ENCODE measurements at places on chromosomes 6 and 20.

DNA sequence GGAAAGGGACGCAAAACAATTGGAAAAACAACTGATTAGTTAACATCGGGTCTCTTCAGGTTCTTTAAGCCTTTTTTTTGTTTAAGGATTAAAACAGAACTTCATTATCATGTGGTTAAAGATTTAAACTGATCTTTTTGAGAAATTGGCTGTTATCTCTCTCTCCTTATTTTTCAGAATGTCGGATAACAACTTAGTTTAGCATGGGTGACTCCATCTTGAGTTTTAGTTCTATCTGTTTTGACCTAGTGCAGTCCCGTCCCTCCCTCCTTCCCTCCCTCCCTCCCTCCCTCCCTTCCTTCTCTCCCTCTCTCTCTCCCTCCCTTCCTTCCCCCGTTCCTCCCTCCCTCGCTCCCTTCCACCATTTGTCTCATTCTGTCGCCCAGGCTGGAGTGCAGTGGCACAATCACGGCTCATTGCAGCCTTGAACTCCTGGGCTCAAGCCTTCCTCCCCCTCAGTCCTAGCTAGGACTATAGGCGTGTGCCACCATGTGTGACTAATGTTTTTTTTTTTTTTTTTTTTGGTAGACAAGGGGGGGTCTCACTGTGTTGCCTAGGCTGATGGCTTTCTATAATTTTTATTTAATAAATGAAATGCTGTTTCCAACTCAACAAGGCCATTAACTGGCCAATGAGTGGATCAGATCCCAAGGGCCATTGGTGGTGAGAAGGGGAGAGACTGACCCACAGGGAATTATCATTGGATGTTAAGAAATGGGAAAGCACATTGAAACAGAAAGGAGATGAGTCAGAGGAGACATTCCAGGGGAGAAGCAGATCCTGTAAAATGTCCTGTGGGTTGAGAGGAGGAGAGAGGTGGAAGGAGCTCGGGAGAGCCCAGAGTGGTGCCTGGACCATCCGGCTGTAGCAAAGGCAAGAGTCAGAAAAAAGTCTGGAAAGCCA is 13.6 kb downstream of the BAK1 start:
- no peak for DNase-seq

DNA sequence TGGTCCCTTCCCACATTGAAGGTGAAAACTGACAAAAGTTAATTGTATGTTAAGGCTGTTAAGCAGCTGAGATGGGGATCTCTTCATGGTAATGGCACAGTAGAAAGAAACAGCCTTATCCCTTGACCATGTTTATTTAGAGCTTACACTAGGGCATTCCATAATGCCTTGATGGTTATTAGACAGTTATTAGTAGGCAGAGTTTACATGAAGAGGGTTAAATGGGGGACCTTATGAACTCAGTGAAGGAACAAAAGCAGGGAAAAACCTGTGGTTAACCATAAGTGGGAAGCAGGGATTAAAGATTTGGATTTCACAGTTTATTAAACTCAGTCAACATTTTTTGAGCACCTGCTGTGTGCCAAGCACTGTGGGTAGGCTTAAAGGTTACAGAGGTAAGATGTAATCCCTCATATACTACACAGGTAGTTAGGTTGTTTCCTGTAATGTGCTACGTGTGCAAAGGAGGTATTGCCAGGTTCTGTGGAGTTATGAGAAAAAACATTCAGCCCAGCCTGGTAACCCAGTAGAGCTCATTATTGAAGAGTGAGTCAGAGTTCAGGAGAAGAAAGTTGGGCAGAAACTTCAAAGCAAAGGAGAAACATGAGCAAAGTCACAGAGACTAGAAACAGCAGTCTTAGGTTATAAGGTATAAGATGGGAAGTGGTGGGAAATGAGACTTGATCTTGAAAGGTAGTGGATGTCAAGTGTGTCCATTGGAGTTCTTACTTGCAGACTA is 32.3 kb upstream of the GNRH2 start:
- no peak for DNase-seq

DNA sequence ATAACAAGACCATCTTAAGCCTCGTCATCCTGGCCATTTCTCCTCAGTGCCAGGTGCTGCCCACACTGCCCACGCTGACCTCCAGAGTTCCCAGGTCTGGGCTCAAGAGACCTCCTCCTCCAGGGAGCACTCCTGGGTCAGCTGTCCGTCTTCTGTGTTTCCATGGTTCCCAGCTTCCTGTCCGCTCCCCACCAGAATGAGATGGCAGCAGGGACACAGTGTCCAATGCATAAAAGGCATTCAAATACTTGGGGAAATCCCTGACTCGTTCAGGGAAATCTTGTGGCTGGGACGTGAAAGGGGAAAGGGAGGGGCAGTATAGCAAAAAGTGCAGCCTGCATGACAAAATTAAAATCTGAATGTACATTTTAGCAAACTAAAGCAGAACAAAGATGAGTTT is 54.3 kb downstream of the SLC23A2 start:
- no peak for DNase-seq

DNA sequence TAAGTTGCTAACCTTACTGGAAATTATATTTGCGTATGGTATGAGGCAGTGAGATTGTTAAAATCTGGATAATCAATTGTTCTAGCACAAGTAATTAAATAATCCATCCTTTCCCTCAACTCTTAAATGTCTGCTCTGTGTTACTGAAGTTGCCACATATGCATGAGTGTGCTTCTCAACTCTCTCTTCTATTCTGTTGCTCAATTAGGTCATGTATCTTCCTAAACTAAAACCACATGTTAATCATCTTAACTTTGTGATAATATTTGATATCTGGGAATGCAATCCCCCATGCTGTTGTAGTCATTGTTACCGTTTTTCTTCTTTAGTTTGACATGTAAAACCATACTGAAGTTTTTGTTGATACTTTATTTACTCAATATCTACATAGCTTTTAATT is 63.5 kb upstream of the STMND1 start:
- DNase-seq = no peak

DNA sequence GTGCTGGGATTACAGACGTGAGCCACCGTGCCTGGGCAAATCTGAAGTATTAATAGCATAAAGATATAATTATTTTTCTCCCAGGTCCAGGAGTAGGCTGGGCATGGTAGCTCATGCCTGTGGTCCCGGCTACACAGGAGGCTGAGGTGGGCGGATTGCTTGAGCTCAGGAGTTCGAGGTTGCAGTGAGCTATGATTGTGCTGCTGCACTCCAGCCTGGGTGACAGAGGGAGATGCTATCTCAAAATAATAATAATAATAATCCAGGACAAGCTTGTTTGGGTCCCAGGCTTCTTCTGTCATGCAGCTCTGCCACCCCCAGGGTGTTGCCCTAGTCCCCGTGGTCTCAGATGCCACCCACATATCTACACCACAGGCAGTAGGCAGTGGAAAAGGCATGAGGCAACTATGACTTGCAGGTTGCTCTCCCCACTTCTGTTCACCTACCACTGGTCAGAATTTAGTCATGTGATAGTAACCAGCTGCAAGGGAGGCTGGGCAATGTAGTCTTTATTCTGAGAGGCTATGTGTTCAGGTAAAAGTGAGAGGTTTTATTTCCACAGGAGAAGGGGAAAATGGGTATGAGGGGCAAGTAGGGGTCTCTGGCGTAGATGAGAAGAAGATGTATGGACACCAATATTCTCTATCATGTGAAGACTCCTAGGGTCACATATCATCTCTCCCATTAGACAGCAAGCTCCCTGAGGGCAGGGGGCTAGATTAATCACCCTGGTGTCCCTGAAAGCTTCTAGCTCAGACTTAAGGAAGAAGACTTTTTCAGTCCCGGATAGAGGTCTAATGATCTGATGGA is 25.7 kb downstream of the TCF15 start:
- no peak for DNase-seq

DNA sequence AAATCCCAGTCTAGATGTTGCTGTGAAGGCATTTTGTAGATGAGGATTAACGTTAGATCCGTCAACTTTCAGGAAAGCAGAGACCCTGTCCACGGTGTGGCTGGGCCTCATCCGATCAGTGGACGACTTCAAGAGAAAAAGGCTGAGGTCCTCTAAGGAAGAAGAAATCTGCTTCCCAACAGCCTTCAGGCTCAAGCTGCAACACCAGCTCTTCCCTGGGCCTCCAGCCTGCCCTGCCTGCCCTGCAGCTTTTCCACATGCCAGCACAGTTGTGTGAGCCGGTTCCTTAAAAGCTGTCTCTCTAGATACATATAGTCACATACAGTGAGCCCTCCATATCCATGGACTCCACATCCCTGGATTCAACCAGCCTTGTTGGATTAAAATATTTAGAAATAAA is 14.1 kb upstream of the PDE10A start:
- DNase-seq = no peak

DNA sequence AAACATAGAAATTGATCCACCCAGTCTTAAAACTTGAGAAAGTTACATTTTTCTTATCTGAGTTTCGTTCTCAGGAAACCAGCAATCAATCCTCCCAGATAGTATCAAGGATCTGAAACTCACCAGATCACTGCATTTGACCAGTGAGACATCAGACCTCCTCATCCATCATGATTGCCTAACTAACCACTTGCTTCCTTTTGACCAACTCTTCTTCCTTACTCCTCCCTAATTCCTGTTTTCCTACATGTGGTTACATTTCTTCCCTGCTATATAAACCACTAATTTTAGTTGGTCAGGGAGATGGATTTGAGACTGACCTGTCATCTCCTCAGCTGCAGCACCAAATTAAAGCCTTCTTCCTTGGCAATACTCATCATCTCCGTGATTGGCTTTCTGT is 357.1 kb upstream of the POU3F2 start:
- DNase-seq = no peak

DNA sequence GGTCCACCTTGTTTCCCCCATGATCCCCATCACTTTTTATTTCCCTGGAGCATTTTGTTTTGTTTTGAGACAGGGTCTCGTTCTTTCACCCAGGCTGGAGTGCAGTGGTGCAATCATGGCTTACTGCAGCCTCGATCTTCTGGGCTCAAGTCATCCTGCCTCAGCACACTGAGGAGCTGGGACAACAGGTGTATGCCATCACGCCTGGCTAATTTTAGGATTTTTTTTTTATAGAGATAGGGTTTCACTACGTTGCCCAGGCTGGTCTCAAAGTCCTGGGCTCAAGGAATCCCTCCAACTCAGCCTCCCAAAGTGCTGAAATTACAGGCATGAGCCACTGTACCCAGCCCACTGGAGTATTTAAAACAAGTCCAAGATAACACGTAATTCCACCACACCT is 179.9 kb downstream of the PREX1 start:
- DNase-seq = no peak

DNA sequence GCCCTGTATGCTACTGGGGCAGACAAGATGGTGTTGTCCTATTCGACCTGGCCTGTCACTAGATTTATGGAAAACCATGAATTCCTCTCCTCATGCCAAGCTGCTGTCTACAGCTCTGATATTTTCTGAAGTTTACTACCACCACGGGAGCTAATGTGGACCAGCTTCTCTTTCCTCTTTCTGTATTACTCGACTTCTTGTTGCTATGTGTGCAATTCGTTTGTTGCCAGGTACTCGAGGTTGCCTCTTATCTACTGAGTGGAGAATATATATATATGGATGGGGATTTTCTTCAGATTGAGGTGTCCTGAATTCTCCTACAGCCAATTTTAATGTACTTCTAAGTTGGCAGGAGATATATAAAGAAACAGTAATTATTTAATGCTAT is 34.7 kb downstream of the MAN1A1 start:
- no peak for DNase-seq

- DNase-seq = no peak
These were observed 11.4 kb upstream of the COL9A1 start for GRCh38 chr6:70314296-70314695.

- DNase-seq = no peak
These were observed 30.7 kb downstream of the HUS1B start for GRCh38 chr6:626236-626635.

DNA sequence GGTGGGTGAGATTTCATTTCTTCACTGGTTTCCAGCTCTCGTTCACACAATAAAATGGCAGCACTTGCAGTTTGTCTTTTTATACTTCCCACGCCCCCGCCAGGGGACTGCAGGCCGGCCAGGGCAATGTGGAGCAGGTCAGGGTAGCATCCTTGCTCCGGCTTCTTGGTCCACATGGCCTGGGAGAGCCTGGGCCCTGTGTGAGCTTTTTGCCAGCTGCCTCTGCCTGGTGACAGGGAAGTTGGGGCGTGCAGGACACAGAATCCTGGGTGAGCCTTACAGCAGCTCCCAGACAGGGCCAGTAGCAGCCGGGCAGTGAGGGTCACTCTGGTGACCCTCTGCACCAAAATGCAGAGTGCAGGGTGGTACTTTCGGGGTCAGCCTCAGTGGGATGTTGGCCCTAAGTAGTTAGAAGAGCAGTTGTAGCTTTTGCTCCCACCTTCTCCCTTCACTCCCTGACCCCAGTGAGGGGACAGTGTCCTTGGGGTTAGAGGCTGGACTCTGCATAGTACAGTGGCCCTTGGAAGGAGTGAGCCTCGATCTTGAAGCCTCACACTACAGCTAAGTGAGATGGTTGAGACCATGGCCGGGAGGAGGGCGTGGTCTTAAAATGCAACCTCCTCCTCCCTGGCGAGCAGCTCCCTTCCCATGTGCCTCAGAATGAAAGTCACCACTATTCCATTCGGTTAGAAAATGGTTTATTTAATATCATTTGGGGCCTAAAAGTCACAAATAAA is 23.8 kb downstream of the PYGB start:
- no peak for DNase-seq

DNA sequence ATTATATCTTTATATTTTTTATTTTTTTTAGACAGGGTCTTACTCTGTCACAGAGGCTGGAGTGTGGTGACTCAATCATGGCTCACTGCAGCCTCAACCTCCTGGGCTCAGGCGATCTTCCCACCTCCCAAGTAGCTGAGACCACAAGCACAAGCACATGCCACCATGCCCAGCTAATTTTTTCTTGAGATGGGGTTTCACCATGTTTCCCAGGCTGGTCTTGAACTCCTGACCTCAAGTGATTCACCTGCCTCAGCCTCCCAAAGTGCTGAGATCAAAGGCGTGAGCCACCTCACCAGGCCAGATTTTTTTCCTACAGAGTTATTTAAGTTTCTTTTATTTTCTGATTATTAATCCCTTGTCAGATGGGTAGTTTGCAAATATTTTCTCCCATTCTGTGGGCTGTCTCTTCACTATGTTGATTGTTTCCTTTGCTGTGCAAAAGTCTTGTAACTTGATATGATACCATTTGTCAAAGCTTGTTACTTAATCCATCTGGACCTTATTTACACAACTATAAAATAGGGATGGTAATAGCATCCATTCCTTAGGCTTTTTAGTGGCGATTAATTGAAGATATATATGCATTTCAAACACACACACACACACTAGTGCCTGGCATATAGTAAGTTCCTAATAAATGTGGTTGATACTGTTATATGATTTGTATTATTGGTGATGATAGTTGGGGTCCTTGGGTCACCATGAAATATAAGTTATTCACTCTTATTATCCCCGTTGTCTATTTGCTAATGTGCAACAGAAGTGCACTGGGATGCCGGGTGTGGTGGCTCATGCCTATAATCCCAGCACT is 187.1 kb downstream of the BCAS1 start:
- DNase-seq = no peak

GRCh38 chr6:155126727-155127439 is 131.8 kb downstream of the TIAM2 start:
- no peak for DNase-seq

- DNase-seq = no peak
These were observed 5.8 kb upstream of the SIM1 start for GRCh38 chr6:100470422-100471120.
